ENCODE measurements at places on chromosomes 1 and 21.

DNA sequence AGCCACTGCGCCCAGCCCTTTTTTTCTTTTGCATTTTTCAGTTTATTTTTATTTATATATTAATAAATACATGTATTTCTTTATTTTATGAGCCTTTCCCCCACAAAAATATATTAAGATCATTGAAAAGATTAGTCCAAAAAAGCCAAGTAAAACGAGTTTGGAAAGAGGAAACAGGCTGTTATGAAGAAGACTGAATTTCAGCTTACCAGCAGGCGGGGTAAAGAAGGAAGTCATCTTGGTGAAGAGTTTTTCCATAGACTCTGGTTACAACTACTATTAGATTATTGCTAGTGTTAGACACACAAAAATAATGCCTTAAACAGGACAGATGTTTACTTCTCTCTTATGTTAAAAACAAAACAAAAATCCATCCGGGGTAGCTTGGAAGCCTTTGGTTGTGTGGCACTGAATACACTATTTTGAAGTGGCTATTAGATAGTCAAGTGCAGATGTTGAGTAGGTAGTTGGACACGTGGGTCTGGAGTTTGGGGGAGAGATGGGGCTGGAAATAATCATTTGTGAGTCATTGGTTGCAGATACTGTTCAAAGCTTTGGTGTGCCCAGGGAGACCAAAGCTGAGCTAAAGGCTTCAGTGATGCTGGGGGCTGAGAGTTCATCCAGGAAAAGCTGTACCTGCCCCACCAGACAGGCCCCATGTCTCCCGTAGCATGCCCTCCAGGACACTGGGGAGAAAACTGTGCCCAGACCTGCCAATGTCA, 8.7 kb upstream of the LRRC71 start:
- no peak for DNase-seq

DNA sequence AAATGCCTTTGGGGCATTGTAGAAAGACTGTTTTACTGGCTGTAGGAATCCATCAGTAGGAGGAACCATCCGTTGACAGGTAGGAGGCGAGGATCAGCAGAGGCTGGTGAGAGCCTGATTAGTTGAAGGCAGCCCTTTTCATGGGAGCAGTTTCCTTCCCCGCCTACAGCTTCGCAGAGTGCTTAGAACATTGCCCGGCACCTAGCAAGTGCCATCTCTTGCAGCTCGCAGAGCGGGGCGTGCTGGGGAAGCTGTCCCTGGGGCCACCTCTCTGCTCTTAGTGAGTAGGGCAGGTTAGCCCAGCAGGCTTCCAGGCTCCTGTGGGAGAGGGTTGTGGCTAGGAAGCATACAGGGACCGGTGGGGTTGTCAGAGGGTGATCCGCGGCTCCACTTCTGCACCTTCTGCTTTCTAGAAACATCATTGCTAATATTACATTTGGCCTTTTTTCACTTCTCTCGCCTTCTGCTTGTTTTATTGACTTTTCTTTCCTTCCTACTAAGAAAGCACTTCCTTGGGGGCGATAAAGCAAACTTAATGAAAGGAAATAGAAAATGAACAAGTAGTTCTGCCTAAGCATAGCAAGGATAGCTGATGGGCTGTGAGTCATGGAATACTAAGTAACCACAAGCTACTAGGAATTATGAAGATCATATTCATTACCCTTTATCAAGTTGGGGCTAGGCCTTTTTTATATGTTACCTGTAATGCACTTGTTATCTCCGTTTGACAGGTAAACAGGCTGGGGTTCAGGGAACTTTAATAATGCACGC, 176.7 kb downstream of the GALNT2 start:
- peak; percentile 75 for DNase-seq

GRCh38 chr1:233819042-233819441, 85.4 kb upstream of the SLC35F3 start:
- DNase-seq = no peak

- no peak for DNase-seq
These were observed 26.2 kb downstream of the UCK2 start for GRCh38 chr1:165853528-165854075.

GRCh38 chr21:34944015-34944755, 104.9 kb downstream of the RUNX1 start:
- no peak for DNase-seq

GRCh38 chr1:156163712-156164111, 10.3 kb downstream of the SEMA4A start:
- DNase-seq = no peak

GRCh38 chr1:28535180-28535579, 17.7 kb upstream of the TRNAU1AP start:
- DNase-seq = no peak

- DNase-seq = peak; percentile 81
These were observed 1.7 kb upstream of the GJB5 start for GRCh38 chr1:34753163-34753562.

GRCh38 chr1:161706482-161707347, at the start of gene FCRLA:
Gene FCRLA, plus strand, starts transcription at chr1:161707229. Its CDS starts 36 bp downstream, at chr1:161707265.
- DNase-seq = peak; percentile 68

Data from PC-3 (cell line).